Stimulated activated CD4-positive, alpha-beta T cell treated with anti-CD3 and anti-CD28 coated beads, Interleukin-1b, Interleukin-23, amount 100 ng/mL, for 24 hours (primary cell): ENCODE measurements at places on chromosomes 1 and 21.

GRCh38 chr1:70504821-70505193, 93.7 kb downstream of the CTH start:
- no peak for DNase-seq

- no peak for DNase-seq
Measured at GRCh38 chr1:212488436-212489283, 55.9 kb downstream of the NENF start.

DNA sequence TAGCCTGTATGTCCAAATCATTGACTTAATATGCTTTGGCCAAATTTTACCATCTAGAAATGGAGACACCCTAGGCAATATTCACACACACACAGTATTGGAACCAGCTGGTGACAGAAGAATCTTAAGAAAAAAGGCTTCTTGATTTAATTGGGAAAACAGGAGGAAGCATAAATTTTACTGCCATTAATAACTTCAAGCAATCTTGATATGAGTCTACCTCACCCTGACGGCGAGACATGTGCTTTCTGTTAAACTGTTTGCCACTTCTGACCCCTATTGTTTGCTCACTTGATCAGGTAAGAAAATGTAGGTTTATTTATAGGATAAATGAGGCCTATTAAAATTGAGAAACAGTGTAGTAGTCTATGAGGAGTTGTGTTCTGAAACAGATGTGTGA, 73.2 kb downstream of the KIFAP3 start:
- DNase-seq: no peak

- no peak for DNase-seq
Measured at GRCh38 chr1:32372149-32372756, 9.9 kb downstream of the TSSK3 start.

DNA sequence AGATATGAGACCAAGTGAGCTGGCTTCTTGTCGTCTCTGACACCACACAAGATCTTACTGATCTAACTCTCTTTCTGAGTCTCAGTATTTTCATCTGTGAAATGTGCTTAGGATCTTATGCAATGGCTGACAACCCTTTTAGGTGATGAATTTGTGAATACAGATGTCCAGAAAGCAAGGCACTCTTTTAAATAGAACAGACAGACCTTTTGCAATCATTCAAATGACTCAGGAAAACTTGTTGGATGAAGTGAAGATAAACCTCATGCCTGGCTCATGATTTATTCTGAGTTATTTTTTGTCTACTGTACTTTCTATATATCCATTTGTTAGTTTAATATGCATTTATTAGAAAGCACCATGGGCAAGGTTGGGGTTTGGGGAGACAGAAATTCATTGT, 411.3 kb downstream of the PTPRU start:
- DNase-seq: no peak

- DNase-seq: no peak
Measured at GRCh38 chr1:18999359-18999758, 42.9 kb upstream of the IFFO2 start.

DNA sequence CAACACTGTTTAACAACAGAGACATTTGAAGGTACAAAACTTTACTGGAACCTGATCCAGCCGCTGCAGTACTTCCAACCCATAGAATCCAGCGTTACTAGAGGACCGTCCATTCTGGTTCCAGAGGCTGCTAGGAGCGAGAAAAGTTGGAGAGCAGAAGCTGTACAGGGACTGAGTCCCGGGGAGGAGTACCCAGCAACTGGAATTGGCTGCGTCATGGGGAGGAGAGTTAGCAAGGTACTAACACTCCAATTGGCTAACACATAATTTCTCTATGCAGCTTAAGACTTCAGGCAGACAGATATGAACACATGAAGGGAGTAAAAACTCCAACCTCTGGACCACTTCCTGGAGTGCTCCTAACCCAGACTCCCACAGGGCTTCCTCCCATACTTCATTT, 2.1 kb upstream of the QSOX1 start:
- no peak for DNase-seq

GRCh38 chr1:160377585-160378206, 10.8 kb downstream of the NHLH1 start:
- DNase-seq: no peak

DNA sequence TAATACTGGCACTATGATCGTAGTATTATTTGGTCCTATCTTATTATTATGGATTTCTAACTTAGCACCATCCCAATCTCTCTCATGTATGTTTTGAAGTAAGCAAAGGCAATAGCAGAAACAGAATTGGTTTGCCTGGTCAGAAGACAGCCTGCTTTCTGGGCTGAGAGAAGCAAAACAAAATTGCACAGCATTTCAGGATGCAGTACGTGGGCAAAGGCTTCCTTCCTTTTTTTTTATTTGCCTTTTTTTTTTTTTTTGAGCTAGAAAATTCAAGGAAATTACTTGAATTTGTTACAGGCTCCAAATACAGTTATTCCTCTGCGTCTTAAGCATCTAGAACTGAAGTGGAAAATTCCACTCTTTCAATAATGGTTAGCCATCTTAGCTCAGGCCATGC, 8.8 kb downstream of the CDA start:
- no peak for DNase-seq

GRCh38 chr1:43235451-43236121, 34.2 kb upstream of the TMEM125 start:
- DNase-seq: no peak

- no peak for DNase-seq
Measured at GRCh38 chr1:65458730-65459396, 38.4 kb downstream of the LEPR start.

DNA sequence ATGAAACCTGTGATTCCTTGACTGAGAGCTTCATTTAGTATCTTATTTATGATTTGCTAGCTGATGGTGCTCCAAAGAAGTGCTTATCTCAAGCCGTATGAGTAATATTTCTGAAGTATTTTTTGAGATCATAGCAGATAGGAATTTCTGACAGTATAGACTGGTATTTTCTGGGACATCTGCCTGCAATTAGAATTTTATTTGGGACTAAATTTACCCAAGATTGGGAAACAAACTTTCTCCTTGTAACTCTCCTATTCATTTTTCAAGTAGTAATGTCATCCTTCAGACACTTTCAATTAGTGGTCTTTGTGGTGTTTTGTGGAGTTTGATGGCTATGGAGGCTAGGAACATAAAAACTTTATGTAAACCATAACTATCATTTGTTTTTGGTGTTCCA, 597.2 kb upstream of the ZP4 start:
- no peak for DNase-seq

DNA sequence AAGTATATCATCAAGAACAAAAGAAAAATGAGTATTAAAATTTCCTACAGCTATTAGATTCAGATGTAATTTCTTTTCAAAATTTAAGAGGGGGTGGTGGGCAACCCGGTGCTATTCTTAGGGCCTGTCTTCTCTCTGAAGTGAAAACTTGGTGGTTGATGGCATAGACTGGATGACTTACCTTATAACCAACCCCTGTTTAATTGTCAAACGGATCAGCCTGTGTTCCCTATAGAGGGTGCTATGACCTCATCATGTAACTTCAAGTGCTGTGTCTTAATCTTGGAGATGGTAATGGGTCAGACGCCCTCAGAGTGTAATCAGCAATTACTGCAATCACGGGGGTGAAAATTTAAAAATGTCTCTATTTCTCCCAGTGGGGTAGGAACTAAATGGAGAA, 176.2 kb downstream of the PCP4 start:
- no peak for DNase-seq

GRCh38 chr1:156864796-156865195, 4.1 kb downstream of the NTRK1 start:
- no peak for DNase-seq

GRCh38 chr1:91173346-91173890, 151.6 kb upstream of the ZNF644 start:
- no peak for DNase-seq
